ENCODE measurements at places on chromosomes 2 and 18.

GRCh38 chr2:159402790-159403189 lies 116.3 kb upstream of the WDSUB1 start:
- no peak for DNase-seq

- DNase-seq = no peak
These were observed 17.9 kb upstream of the ASB1 start for GRCh38 chr2:238408615-238409340.

- DNase-seq = no peak
These were observed 198.8 kb downstream of the NDUFA10 start for GRCh38 chr2:239826376-239826775.

DNA sequence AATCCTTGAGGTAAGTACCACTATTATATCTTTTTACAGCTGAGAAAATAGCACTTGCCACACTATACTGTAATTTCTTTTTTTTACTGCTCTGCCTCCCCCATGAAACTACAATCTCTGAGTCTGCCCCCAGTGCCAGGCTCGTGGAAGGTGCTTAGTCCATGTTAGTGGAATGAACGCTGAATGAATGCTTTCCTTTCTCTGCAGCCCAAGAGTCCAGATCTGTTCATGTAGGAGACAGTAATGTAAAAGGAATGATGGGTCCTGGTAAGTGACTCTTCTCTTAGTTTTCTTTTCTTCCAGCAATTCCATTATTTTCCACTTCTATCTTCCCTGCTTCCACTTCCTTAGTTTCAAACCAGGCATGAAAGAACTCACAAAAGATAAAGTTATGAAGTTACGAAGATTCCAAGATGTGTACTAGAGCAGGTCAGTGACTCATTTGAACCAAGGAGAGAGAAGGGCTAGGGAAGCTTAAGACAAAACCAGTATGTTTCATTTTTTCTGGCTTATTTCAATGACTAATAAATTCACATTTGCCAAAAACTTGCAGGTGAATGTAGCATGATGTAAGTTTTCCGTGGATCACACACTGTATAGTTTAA lies 46.0 kb downstream of the ARHGEF33 start:
- DNase-seq = no peak

GRCh38 chr2:64328415-64328722 lies 125.6 kb upstream of the LGALSL start:
- no peak for DNase-seq
